ENCODE measurements at places on chromosomes 2 and 18.

DNA sequence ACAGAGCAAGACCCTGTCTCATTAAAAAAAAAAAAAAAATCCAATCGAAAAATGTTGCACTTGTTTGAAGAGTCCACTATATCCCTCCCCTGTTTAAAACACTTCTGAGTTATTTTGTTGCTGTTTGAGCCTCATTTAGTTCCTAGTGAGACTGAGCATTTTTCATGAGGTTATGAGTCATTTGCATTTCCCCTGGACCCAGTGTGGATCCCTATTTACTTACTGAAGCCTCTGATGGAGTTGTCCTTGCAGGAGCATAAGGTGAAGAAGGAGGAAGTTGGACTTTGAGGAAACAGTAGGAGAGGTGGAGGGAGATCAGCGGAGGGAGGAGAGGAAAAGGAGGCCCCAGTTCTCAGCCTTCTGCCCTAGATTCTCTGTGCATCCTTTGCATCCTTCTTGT lies 5.1 kb downstream of the CXCR1 start:
- DNase-seq: no peak

DNA sequence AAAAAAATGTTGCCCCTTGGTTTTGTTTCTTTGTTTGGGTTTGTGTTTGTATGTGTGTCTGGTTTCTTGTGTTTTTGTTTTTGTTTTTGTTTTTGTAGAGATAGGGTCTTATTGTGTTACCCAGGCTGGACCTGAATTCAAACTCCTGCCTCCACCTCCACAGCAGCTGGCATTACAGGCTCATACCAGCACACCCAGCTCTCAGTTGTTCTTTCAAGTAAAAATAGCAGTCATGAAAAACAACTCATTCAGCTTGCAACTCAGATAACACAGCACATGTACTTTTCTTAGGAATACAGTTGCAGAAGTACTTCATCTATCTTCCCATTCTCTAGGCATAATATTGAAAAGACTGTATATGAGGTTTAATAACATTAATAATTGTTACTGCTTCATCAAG lies 37.0 kb downstream of the ZC3H8 start:
- no peak for DNase-seq

GRCh38 chr2:127090281-127091120 lies 16.5 kb downstream of the BIN1 start:
- DNase-seq: no peak

DNA sequence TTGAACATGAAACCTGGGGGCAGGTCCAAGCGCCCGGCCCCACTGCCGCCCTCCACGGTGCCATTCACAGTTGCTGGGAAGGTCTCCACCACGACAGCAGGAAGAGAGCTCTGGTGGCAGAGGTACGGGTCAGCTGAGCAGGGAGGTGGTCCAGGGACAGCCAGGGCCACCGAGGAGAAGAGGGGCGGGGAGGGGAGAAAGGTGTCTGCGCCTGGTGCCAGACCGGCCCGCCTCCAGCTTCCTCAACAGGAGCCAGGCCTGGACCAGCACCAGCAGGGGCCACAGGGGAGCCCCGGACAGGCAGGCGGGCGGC lies 56.2 kb downstream of the BIN1 start:
- no peak for DNase-seq

- DNase-seq: no peak
Observed at GRCh38 chr2:241149675-241149924, 328 bp upstream of the PASK start.

- no peak for DNase-seq
Observed at GRCh38 chr2:75310876-75311275, 111.6 kb upstream of the TACR1 start.

DNA sequence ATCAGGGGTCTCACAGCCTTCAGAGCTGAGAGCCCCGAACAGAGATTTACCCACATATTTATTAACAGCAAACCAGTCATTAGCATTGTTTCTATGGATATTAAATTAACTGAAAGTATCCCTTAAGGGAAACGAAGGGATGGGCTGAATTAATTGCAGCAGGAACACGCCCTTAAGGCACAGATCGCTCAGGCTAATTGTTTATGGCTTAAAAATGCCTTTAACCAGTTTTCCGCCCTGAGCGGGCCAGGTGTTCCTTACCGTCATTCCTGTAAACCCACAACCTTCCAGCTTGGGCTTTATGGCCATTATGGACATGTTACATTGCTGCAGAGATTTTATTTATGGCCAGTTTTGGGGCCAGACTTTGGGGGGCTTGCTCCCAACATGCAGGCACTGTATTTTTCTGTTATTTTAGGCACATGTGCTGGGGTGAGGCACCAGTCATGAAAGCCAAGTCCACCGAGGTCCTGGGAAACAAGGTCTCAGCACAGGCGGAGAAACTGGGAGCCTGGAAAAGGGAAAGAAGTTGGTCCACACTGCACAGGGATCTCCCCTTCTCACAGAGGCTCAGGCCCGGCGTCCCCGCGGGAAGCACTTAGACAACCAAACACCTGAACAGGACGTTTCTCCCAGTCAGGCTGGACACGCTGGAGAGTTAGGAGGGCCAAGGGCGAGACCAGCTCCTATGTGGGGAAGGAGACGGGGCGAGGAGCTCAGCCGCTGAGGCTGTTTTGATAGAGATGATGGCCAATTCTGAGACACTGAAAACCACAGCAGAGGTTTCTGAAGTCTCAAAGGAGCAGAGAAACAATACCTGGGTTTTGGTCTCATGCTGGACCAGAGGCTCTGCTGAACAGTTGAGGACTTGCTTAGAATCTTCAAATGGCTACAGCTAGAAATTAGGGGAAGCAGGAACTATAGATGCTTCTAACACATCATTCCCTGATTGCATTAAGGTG lies 86.7 kb downstream of the TMEM18 start:
- no peak for DNase-seq

DNA sequence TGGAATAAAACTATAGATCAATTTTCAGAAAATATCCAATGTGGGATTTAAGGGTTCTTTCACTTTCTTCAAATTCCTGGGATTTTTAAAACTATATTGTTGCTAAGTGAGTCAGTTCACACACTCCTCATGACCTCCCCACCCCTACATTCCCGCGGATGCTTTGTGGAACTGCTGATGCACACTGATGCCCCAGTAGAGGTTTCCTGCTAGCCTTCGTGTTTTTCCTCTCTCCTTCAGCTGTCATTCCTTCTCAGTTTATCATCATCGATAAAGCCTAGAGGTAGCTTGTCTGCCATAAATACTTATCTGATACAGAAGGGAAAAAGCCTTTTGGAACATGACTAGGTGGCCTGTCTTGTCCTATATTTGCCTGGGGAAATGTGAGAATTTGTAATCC lies 67.4 kb upstream of the GALNT5 start:
- no peak for DNase-seq

DNA sequence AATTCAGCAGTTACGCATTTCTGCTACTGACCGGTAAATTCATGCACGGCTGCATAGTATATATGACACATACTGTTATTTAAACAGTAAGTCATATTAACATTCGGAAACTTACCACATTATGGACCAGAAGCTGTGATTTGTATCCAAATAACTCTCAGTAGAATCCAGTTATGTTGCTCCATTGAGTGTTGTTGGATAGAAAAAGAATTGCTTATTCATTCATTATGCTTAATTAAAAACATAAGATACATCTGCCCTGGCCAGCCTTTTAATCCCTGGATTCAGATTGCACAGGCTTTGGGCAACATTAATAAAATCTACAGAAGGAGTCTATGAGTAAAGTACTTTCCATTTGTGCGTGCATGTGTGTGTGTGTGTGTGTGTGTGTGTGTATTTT lies 111.3 kb downstream of the CPS1 start:
- no peak for DNase-seq

GRCh38 chr2:151408788-151409600 lies 708 bp upstream of the RIF1 start:
- no peak for DNase-seq

DNA sequence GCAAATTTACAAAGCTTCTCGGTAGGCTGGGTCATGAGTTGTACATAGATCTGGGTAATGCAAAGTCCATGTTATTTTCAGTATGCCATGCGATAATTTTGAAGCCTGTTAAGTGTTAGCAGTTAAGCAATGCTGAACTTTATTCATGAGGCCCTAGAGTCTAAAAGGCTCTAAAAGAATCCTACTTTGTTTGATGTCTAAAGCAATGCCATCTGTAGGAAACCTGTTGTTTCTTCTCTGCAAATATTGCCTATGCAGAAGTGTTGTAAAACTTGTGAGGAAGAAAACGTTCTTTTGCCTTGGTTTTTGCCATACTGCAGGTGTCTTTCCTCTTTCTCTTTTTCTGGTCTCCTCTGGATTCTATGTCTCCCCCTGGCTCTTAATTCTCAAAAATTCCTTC lies 9.1 kb downstream of the ARHGAP15 start:
- no peak for DNase-seq

GRCh38 chr18:500632-501405 lies at the start of gene COLEC12:
COLEC12 (minus strand) TSS chr18:500701; CDS start chr18:500514, 187 bp downstream.
- DNase-seq: no peak

DNA sequence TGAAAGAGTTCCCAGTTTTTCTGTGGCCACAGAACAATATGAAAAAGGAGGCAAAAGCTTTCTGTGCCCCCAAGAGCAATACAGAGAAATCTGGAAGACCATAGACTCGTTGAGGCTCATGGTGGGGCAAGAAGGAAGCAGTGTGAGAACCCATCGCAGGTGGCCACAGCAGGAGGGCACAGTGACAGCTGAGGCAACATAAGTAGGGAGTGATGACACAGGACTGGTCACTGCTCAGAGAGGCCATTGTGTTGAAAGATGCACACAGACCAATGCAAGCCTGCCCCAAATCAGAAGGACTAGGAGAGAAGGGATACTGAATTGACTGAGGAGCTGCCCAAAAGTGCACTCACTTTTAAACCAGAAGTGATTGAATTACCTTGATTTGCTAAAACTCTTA lies 483.6 kb downstream of the EPHA4 start:
- DNase-seq: no peak

DNA sequence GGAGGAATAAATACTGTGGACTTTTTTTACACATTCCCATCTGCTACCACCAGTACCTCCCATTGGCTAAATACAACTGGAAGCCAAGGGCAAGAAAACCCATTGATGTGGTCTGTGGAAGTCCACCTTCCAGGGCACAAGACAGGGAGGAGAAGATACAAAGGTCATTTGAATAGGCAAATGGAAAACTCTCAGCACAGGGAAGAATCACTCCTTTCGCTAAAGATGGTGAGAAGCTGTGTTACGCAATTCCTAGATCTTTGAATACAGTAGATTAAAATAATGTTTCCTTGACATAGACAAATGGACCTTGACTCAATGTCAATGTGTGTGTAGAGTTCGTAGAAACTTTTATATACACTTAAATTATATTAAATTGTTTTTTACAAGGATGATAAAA lies 70.9 kb upstream of the ERBB4 start:
- no peak for DNase-seq

- no peak for DNase-seq
Observed at GRCh38 chr2:156017341-156017885, 315.1 kb downstream of the NR4A2 start.

DNA sequence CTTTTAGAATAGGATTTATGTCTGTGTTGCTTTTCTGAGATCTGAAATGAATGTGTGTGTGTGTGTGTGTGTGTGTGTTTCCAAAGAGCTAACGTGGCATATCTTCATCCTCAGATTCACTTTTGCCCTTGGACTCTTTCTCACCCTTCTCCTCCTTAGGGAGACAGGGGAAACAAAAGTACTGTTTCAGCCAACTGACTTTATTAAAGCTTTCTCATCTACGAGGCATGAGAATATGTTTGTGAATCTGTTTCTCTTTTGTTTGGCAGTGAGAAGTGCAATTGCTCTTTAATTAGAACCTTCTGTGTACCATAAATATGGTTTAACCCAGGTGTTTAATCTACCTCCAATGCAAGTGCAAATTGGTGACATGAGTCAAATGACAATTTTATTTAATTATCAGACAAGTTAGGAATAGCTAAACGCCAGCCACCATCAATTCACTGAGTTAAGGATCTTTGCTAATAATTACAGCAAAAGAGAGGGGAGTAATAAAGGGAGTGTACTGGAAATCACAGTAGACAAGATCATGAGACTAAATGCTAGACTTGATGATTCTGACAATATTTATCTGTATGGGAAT lies 186.4 kb upstream of the COL3A1 start:
- DNase-seq: no peak

DNA sequence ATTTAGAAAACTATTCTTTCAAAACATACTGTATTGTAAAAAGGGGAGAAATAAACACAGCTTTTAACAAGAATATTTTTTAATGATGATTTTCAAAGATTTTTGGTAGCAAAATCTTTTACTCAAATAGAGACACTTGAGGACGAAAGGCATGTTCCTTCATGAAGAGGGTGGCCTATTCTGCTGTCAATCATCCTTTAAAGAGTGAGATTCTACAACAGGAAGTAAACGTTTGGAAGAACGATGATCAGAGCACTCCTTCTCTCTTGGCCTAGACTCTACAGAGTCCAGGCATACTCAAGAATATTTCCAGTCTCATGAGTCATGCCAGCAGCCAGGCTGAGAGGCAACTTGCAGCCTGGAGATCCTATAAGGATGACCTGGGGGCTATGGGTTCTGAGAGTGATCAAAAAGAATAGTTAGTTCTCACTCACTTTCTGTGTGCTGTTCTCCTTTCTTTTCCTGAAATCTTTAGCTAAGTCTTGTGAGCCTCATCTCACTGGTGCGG lies 62.4 kb upstream of the TCF4 start:
- no peak for DNase-seq

DNA sequence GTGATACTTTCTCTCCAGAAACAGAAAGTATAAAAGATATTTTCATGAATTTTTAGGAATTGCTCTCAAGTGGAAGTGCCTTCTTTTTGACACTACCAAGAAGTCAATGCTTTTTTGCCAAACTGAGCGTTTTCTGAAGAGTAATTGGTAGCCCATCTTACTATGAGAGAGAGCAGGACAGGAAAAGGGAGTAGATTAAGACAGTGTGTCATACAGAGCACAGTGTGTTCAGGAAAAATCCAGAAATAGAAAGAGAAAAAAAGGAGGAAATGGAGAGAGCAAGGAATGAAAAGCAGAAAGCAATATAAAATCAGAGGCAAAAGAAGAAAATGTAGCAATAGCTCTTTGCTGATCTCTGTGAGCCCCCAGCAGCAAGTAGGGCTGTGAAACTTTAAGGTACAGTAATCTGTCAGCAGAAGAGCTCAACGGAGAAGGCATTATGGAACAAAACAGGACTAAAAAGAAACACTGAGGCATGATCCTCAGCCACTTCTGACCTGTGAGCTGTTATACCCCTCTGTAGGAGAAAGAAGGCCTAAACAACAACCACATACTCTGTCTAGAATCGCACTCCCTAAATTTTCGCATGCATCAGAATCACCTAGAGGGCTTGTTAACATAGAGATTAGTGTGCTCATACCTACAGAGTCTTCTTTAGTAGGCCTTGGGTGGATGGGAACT lies 15.0 kb upstream of the PGAP1 start:
- DNase-seq: no peak

DNA sequence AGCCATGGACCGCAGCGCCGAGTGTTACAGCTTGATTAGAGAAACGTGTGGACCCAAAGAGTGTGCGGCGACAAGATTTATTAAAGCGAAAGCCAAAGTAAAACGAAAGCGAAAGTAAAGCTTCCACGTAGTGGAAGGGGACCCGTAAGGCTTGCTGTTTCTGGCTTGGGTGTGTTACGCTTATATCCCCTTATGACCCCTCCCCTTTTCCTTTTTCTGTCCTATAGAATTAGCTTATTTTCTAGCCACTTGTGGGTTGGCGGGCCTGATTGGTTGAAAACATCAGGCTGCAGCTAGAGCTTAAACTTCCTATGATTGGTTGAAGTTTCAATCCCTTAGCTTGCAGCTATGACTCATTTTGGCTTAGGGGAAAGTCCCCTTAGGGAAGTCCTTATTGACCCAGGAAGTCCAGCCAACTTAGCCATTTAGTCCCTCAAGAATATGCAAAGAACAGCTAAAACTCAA lies 969.7 kb downstream of the DCDC2C start:
- DNase-seq: no peak

Measured in NCI-H187 treated with DMSO at 0.1 percent for 48 hours (cell line).